Fibroblast of upper back skin (primary cell): ENCODE measurements at places on chromosomes 1 and 21.

- DNase-seq, result no peak
Measured at GRCh38 chr1:36869054-36869453, 165.3 kb downstream of the GRIK3 start.

- DNase-seq, result peak; percentile 17
Measured at GRCh38 chr1:19067182-19067911, 110.9 kb upstream of the IFFO2 start.

DNA sequence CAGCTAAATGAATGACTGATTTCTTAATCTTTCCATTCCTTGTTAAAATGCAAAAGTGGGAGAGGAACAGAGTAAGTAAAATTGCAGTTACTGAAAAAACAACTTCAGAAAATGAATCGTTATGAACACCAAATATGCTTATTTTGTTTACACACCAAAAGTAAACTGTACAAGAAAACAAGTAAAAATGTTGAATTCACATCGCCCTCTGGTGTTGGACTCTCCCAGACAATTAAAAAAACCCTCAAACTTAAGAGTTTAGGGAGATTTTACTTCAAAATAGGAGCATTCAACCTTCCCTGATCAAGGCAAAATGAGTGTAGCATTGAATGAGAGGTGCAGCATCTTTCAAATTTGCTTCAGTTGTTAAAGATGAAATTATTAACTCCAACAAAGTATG is 19.4 kb upstream of the ESRRG start:
- DNase-seq, result no peak

- DNase-seq, result no peak
Measured at GRCh38 chr1:92485381-92486250, 1.1 kb downstream of the GFI1 start.

GRCh38 chr1:30085811-30086770 is 637.3 kb downstream of the MATN1 start:
- peak; percentile 61 for DNase-seq

- peak; percentile 7 for DNase-seq
Measured at GRCh38 chr1:101388904-101389546, 152.2 kb downstream of the S1PR1 start.

- DNase-seq, result peak; percentile 89
Measured at GRCh38 chr1:81151206-81151605, 649.5 kb upstream of the ADGRL2 start.

DNA sequence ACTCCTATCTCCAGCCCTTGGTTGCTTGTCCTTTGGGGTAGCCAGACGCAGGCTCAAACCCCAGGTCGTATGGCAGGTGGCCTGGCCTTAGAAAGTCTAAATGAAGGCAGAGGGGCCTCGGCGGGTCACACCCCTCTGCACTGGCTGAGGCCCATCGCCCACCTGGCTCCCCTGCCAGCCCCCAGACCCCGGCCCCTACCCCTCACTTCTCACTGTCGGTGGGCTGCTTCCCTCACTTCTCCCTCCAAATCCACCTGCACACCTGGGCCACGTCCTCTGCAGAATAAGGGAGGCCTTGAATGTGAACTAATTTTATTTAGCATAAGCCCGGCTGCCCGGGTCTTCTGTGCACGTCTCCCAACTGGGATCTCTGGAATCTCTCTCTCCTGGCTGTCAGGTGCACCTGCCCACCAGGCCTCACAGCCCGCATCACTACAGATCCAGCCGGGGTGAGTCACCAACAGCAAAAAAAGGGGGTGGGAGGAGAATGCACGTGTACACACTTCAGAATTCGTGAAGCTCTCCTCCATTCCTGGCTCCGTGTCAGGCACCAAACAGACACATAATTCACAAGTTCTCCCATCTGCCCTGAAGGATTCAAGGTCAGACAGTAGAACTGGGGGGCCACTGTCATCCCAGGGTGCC is 107.5 kb upstream of the SIM2 start:
- DNase-seq, result no peak

DNA sequence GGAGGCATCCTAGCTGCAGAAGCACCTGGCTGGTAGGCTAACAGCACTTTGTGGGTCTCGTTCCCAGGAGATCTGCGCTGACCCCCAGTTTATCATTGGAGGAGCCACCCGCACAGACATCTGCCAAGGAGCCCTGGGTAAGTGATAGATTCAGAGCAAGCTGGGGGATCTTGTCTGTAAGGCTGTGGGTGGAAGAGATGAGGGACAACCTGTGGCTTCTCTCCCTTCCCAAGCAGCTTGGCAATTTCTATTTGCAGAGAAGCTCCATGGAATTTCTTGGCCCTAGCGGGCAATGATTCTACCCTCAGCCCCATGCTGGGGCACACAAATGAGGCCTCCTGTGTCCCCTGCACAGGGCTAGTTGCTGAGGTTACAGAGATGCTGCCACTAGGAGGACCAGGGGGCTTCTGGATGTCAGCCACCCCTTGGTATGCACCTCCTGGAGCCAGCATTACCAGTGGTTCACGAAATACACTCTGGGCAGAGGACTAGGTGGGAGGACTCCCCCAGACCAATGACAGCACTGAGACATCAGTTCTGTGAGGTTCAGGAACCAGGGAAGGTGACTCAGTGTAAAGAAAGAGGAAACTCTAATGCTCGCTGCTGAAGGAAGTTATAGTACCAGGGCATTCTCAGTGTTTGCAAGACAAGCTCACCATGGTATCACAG is 5.5 kb downstream of the CAPN2 start:
- DNase-seq, result no peak

DNA sequence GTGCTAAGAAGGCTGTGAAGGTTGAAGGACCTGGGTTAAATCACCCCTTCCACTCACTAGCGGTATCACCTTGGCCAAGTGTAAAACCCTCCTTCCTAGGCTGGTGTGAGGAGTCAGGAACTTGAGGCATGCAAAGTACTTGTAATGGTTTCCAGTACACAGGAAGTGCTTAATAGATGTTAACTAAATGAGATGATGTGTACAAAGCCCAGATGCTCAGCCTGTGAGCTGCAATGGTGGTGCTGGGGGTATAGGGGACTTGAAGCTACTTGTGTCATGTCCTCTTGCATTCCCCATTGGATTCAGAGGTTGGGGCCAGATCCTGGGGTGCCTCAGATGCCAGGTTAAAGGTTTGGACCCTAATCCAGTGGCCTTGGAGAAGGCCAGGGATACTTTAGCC is 75.5 kb downstream of the EPHB2 start:
- DNase-seq, result no peak

DNA sequence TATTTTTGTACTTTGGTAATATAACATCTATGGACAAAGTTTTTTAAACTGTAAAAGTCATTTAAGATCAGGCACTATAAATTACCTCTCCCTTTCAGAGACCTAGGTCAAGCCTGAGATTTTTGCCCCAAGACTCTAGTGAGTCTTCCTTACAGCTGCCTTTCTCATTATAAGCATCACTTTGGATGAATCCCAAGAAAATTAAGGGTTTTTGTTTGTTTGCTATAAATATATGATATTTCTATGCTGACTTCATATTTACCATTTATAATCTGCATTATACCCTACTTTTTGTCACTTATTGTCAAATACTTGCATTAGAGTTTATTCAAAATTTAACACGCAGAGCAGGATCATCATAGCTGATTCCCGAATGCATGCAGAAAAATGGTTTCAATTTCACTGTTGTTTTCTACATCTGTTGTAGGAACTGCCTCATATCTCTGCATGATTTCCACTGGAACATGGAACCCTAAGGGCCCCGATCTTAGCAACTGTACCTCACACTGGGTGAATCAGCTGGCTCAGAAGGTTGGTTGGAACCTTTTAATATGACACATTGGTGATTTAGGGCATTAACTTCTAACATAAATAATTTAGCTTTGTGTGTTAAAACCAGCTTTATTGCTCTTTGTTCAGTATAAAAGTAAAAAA is 150.0 kb downstream of the ADGRL2 start:
- peak; percentile 39 for DNase-seq

GRCh38 chr1:233629305-233629935 is 15.5 kb downstream of the KCNK1 start:
- DNase-seq, result no peak

- no peak for DNase-seq
Measured at GRCh38 chr1:223678841-223679240, 13.3 kb upstream of the CAPN8 start.

- DNase-seq, result no peak
Measured at GRCh38 chr1:175960169-175960568, 216.8 kb upstream of the TNR start.

DNA sequence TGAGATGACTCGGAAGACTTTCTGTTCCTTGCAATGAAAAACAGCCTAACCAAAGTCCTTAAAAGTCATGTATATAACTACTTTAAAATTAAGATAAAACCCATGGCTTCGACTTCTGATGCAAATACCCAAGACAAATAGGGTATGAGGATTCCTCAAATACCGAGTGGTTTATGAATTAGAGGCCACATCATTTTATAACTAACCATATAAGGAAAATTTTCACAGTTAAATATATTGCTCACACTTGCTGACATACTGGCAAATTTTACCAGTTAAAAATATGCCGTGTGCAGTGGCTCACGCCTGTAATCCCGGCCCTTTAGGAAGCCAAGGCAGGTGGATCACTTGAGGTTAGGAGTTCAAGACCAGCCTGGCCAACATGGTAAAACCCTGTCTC is 5.4 kb downstream of the RERE start:
- no peak for DNase-seq

GRCh38 chr1:40315795-40316594 is 1.1 kb downstream of the COL9A2 start:
- no peak for DNase-seq

DNA sequence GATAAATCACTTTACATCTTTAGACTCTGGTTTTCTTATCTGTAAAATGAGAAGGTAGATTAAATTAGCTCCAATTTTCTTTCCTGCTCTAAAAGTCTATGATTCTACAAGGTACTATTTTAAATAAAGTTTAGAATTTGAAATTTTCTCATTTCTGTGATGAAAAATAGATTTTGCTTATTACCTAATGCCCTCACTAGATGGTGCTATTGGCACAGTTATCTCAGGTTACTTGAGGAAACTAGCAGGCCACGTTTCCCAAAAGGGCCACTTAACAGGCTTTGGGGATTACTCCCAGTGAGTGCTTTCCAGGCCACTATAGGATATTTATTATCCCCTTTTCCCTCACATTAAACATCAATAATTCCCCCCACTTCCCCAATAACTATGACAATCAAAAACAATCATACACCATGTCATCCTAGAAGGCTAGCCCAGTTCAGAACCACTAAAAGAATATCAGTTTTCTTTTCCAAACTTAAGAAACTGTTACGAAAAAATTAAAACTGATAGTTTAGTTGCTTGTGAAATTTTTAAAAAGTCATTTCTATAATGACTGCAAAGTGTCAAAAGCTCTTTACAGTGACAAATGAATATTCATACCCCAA is 30.6 kb downstream of the OMA1 start:
- DNase-seq, result peak; percentile 80

- peak; percentile 54 for DNase-seq
Measured at GRCh38 chr1:77412069-77412819, 130.4 kb downstream of the AK5 start.

- DNase-seq, result no peak
Measured at GRCh38 chr1:153429266-153430165, 13.2 kb downstream of the S100A7A start.

GRCh38 chr1:16110884-16111283 is 37.4 kb upstream of the FAM131C start:
- no peak for DNase-seq

DNA sequence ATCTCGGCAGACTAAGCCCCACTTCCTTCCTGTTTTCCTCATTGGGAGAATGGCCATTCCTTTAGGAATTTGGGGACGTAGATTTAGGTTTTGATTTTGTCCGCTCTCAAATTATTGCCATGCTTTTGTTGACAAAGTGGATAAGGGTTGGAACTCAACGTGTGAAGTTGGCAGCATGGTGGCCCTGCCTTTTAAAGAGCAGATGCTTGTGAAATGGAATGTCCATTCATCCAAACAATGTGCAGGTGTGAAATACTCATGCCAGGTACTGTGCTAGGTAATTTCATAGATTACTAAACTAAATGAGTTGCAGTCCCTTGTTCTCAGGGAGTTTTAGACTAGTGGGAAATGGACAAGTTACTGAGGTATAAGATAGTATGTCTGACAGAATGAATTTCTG is 75.0 kb downstream of the SPATA46 start:
- DNase-seq, result no peak

DNA sequence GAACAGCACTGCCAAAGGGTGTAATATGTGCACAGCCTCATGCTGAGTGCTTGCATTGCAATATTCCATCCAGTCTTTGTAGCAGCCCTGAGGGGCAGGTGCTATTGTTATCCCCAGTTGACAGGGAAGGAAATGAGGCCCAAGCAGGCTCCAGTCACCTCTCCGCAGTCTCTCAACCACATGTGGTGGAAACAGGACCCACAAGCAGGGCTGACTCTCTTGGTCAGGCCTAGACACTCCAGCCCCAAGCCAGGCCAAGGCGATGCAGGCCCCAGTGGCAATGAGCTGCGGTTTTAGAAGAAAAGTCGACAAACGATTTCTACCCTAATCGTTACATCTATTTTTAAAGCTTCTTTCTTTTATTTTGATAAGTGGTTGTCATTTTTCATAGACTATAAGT is 52.6 kb upstream of the GADD45A start:
- DNase-seq, result no peak

- DNase-seq, result no peak
Measured at GRCh38 chr1:76068953-76069561, 5.5 kb upstream of the ST6GALNAC3 start.

DNA sequence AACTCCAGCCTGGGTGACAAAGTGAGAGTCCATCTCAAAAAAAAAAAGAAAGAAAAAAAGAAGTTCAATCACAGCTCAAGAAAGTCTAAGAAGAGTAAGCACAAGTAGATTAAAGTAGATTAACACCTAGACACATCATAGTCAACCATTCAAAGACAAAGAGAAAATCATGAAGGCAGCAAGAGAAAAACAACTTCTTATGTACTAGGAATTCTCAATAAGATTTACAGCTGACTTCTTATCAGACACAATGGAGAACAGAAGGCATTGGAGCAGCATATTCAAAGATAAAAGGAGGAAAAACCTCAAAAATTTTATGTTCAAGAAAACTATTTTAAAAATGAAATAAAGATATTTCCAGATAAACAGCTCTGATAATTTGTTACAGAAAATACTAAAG is 147.3 kb downstream of the LBR start:
- DNase-seq, result no peak

GRCh38 chr1:56424744-56425493 is 154.4 kb downstream of the PLPP3 start:
- peak; percentile 70 for DNase-seq

GRCh38 chr1:2271211-2271721 is 43.1 kb downstream of the SKI start:
- DNase-seq, result no peak

DNA sequence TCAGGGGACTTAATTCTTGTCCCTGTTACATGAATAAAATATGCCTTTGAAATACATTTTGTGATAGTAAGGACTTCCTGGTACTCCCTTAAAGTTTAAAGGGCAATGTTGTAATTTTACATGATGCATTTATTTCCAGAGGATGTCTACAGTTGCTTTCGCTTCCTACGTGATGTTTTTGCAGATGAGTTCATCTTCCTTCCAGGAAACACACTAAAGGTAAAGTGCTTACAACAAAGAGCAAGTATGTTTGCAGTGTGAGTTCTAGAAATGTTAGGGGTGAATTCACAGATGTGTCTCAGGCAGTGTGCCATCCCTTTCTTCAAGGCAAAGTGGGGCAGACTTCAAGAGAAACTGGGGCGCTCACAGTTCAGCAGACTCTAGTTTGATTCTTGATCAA is 31.2 kb downstream of the GNPAT start:
- DNase-seq, result no peak

- DNase-seq, result no peak
Measured at GRCh38 chr1:67350783-67351182, 43.1 kb downstream of the IL12RB2 start.

- no peak for DNase-seq
Measured at GRCh38 chr1:247298124-247298481, 33.6 kb downstream of the ZNF496 start.
